ENCODE measurements at places on chromosomes 6 and 20.

- DNase-seq, result no peak
These were observed 467.3 kb upstream of the IRAK1BP1 start for GRCh38 chr6:78400076-78400475.

GRCh38 chr20:36273414-36274180 is 32.5 kb upstream of the DLGAP4 start:
- no peak for DNase-seq

DNA sequence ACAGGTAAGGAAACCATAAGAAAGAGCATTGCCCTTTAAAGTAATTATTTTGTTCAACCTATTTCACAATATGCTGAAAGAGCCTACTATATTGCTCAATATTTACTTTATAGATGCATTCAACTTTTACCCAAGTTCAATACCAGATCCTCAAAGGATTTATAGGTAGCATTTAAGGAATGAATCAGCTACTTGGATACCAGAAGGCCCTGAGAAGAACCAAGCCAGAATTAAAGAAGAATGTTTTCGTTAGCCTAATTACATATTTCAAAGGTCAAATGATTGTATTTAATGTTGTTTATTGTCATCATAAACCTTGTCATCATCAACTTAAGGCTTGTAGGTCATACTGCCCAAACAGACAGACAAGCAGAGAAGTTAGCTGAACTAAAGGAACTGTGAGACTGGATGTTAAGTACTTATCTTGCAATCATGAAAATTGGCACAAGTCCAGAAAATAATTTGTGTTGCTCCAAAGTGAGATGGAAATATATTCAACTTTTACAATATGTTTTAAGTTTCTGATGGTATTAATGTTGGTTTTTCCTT is 636.7 kb downstream of the RFPL4B start:
- DNase-seq, result no peak

DNA sequence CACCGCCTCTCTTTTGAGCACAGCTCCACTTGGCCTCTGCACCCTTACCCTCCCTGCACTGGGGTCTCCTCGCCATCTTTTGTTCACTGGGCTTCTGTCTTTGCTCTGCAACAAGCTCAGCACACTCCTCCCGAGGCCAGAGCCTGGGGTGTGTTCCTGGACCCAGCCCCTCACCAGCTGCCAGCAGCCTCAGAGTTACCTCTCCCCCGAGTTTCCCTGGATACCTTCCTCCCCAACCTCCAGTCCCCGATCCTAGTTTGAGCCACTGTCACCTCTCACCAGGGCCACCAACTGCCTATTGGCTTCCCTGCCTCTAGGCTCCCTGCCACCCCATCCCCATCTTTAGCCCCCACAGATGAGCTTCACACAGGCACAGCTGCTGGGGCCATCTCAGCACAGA is 12.3 kb downstream of the CYP21A2 start:
- DNase-seq, result no peak

DNA sequence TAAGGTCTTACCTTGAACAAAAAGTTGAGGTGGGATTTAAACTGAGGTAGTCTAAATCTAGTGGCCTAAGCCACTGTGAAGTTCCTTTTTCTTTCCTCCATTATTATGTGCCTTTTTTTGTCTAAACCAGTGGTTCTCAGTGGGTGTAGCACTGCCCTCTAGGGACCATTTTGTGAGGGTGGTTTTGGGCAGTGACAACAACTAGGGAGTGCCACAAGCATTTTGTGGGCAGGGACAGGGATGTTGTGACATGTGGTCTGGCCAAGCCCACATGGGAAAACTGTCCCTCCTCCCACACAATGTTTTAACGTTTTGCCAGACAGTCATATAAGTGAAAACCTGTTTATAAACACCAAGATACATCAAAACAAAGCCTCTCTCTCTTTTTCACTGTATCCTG is 899.4 kb upstream of the FLRT3 start:
- DNase-seq, result no peak

GRCh38 chr20:2736441-2736840 is 43.9 kb downstream of the EBF4 start:
- DNase-seq, result no peak

DNA sequence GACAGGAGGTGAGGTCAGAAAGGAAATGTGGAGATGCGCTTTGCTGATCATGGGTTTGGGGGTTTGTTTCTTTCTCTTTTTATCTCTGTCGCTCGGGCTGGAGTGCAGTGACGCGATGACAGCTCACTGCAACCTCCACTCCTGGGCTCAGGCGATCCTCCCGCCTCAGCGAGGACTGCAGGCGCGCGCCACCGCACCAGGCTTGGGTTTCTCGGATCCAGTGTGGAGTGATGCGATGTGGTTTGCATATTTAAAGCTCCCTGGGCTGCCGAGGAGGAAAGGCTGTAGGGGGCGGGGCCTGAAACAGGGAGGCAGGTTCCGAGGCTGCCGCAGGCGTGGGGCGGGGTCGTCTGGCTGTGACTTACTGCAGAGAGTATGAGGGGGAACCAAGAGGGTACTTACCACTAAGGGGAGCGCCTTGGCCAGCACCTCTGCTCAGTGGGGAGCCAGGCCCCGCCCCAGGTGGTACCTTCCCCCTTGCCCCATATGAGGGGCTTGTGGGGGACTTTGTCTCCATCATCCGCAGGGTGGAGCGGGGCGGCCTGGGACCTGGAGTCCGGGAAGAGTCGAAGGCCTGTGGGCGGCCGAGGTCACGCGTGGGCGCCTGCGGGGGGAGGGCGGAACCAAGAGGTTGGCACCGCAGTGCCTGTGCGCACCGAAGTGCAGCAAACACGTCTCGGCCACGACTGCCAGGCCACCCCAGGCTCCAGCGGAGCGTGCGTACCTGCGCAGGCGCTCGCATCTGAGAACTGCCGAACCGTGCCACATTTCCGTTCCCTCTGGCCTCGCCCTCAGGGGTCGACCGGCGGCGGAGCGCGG is 12.7 kb upstream of the BAK1 start:
- no peak for DNase-seq
